ENCODE measurements at places on chromosomes 5 and 9. TPM values are rescaled to one million over a fixed set of nuclear protein-coding genes. Genes with fewer than 3 reads are reported as not detected.

DNA sequence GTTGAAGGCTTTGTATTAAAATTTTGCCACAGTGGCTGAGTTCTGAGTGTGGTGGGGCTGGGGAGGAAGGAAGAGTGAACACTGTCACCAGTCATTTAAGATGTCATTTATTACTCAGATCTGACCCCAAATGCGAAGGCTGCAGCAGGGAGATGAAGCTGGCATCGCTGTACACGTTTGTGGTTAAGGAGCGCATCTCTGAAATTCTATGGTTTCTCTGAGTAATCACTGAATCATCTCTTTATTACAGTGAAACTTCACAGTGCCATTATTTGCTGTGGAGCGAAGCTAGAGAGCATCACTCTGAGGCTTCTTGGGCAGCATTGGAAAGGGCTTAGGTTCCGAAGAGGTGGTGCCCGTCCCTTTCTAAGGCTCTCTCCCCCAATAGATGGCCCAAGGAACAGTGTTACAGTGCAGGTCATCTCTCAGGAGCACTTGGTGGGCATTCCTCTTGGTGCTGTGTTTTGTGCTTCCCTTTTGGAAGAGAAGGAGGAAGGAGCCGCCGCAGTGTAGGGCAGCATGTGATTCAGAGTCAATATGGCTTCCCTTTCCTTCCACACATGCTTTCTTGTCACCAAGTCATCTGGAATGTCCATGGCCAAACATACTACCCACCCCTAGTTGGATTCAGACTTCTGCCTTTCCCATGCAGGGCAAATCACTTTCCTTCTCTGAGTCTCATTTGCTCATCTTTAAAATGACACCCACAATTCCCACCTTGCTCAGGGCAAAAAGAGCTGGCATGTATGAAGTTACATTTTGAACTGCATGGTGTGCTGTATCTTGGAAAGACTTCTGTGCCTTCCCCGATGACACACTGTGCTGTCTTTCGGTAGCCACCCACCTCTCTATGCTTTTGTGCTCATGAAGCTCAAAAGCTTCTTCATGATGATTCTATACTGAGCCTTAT lies 9.3 kb upstream of the TEX48 start:
- DNase-seq = peak; percentile 83

- DNase-seq = no peak
Measured at GRCh38 chr5:127863610-127864395, 160.6 kb downstream of the CCDC192 start.

DNA sequence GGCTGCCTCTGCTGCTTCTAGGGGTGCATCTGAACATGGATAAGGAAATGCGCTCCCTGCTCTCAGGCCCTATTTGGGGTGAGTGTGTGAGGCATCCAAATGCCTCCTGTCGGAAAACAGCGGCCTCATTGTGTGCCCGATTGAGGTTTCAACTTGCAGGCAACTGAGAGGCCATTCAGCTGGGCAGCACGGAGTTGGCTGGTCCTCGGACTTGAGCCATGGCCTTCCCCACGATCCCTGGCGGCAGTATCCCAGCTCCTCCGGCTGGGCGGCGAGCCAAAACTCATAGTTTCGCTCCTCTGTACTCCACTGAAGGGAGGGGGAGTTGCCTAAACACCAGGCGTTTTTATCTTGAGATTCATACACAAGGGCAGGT lies 597.3 kb upstream of the SGCD start:
- DNase-seq = no peak

GRCh38 chr9:137114220-137114612 lies 317 bp downstream of the DPP7 start:
- no peak for DNase-seq

The C5orf52 gene
- not detected for total RNA-seq

The IFNA13 gene
- not detected for total RNA-seq

GRCh38 chr9:89104821-89105220 lies 73.8 kb downstream of the SHC3 start:
- no peak for DNase-seq

DNA sequence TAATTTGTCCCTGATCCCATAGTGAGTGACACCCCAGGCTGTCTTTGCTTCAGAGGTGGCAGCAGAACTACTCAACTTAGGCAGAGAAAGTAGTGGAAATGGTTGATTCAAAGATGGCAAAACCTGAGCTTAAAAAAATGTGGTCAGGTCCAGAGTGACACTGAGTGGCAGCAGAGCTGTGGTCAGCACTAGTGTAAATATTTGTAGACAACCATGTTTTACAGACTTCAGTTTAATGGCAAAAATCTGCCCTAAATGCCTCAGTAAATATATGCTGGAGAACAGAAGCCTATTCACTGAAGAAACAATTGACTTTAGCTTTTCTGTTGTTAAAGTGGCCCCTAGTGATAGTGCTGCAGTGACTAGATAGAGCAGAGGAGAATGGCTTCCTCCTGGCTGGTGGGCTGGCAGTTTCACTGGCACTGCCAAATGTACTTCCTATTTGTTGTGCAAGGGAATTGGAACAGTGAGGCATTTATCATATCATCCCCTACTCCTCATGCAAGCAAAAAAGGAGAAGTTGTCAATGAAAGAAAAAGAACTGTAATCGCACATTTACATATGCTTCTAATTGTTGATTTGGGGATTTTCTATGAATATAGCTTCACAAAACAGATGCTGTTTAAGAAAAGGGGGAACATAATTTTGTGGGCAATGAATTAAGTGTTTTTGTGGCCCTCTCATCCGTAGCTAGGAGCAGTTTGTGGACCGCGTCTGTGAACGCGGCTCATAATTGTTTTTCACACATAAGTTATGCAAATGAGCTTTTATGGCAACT lies 12.0 kb downstream of the PBX3 start:
- no peak for DNase-seq

DNA sequence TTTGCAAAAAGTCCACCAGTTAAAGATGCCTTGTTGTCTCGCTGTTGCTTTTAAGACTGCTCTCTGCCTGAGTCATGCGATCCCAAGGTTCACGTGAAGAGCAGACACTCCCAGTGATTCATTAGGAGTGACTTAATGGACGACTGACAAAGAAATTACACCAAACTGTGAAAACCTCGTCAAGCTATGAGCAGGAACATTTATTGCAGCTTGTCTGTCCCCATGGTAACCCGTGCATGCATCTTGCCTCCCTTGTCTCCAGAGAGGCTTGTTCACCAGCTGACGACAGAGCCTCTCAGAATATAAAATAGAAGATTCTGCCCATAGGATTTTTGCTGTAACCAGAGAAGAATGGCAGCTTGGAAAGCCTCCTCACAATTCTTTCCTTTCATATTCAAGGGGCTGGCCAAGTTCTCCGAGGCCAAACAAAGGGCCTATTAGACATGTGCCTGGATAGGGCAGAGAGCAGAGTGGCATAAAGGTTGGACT lies 352.7 kb downstream of the SPOCK1 start:
- no peak for DNase-seq

GRCh38 chr5:143428738-143429420 lies 25.4 kb upstream of the NR3C1 start:
- no peak for DNase-seq

The SPINK4 gene
- not detected for total RNA-seq

The DMGDH gene
- not detected for total RNA-seq

The VLDLR gene
- 3.7 TPM for total RNA-seq

DNA sequence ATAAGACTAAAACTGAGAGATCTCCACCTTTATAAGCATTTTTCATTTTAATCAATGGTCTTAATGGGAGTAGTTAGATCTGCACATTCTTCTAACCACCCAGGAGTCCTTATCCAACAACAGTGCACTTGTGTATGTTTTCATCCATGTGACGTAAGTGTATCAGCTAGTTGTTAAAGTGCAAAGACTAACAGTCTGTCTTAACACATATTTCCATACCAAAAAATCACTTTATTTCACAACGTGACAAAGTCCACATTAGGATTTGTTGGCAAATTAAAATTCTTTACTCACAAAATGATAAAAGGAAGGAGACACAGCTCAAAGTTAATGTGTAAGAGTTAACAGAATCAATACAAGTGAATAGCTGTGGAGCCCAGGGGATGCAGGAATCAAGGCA lies 1.9 kb upstream of the SMC2 start:
- no peak for DNase-seq

Measured in activated CD4-positive, alpha-beta T cell treated with anti-CD3 and anti-CD28 coated beads, Interleukin-2, amount 10 ng/mL, durations not matched to agents 7 days and 5 days (primary cell).